ENCODE measurements at places on chromosomes 3 and 15.

- no peak for DNase-seq
Observed at GRCh38 chr3:76308541-76308940, 523.2 kb upstream of the ZNF717 start.

GRCh38 chr3:183122257-183122932 lies 23.1 kb upstream of the MCCC1 start:
- no peak for DNase-seq

DNA sequence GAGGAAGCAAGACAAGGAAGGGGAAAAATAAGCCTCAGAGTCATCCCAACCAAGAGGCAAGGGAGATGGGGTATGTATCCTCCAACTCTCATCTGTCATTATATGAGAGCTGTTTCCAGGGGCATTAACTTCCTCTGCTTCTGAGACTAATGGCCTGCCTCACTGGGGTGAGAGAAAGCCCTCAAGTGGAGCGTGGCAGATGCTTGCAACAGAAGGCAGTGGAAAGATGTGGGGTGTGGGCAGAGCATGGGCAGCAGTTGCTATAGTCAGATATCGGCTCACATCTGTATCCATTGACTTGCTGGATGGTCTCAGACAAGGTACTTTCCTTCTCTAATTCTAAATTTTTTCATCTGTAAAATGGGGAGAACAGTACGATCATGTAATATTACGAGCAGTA lies 81.7 kb upstream of the PLCL2 start:
- DNase-seq = no peak

DNA sequence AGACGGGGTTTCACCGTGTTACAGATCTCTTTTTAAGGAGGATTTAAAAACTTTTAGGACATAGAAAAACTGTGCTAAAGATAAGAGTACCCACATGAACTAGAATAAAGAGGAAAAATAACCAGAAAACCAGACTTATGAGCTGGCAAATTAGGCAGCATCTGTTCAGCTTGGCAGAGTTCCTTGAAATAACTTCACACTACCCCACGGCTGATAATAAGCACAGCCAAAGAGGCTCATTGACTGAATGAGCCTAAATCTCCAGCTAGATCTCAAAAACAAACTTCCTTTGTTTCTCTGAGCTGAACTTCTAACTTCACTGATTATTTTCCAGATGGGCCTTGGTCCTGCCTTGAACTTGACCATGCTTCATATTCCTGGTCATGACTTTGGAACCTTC lies 26.7 kb upstream of the PIK3R4 start:
- peak; percentile 70 for DNase-seq

DNA sequence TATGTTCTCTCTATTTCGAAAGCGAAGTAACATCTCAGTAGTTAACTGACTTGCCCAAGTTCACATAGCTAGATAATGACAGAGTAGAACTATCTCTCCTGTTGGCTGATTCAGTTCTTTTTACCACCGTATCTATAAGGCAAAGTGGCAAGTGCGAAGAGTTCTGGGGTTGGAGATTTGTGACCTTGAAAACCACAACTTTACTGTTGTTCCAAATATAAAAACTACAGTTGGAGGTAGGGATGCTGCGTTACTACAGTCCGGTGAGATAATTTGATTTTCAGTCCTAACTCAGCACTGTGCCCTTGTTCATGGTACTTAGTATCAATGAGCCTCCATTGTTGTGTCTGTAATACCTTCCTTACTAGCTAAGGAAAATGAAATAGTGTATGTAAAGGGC lies 71.2 kb upstream of the GOLGA8B start:
- no peak for DNase-seq

DNA sequence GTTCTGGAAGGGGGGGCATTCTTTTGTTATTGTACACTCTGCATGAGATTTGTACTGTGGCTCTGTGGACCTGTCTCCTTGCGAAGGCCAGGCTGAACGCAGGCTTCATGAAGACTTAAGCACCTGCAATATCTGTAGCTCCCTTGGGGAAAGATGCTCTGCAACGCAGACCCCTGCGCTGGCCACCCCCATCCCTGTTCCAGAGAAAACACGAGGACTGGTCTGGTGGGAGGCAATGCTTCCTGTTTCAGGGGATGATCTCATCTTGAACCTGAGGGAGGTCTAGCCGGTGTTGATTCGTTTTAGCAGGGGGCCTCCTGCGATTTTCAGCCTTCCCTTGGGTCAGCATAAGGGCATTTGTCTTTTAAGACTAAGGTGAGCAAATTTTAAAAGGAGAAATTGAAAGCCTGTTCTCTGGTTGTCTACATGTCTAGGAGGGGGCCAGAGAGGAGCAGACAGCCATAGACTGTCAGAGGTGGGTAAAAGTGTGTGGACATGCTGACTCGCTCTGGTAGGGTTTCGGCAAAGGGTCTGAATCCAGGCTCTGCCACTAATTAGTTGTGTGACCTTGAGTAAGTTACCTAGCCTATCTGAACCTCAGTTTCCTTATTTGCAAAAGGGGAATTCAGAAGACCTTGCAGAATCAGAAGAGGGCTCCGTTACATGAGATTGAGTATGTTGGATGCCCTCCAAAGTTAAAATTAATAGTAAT lies 80.9 kb upstream of the RASGRF1 start:
- no peak for DNase-seq

DNA sequence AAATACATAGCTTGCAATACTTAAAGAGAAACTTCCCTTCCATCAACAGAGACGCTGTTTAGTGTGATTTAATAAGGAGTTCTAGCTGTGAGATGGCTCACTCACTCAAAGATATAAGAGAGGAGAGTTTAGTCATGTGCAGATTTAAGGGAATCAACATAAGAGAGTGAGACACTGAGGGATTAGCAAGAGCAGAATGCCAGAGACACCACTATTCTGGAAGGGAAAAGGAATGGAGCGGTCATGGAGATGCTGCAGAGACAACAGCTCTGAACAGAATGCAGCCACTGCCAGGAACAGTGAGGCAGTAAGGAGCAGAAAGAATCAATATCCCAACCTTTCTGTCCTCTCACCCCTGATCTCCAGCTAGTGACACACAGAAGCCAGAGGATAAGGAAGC lies 248.8 kb downstream of the MBNL1 start:
- no peak for DNase-seq
